ENCODE measurements at places on chromosomes 2 and 18.

GRCh38 chr2:197278799-197279763 lies 31.5 kb downstream of the ANKRD44 start:
- DNase-seq = no peak

DNA sequence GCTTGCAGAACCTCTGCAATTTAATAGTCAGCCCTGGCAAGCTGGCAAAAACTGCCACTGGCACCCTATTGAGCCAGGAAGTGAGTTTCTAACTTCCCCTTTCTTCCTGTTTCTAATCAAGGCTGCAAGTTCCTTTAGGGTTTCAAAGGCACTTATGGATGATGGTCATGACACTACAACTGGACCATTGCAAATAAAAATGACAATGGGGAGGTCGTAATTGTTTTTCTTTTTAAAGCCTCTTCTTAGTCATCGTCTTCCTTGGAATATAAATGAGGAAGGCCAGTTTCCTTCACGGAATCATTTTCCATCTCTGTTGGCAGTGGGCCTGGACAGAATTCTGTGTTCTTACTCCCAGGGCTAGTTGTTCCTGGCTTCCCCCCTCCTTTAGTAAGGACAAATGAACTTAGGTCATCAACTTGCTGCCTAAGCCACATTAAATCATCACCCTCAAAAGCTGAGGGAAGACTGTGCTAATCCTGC lies 35.8 kb downstream of the SH3RF3 start:
- DNase-seq = no peak

- DNase-seq = no peak
These were observed 174.2 kb downstream of the SLC39A10 start for GRCh38 chr2:195830968-195831950.

DNA sequence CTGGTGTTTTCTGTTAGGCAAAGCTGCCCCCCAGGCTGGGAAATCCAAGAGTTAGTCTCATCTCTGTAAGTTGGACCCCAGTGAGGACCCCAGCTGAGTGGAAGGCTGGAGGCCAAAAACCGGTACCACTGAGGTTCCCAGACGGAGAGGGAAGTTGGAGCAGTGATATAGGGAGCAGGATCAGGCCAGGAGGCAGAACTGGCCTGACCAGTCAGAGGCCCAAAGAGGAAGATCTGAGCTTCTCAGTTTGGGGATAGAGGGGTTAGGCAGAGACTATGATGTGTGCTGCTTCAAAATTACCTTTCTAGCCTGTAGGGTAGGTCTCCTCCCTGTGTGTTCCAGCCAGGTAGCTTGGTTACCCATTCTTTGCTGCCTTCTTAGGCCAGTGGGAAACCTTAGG lies 4.6 kb upstream of the RNF181 start:
- no peak for DNase-seq

- no peak for DNase-seq
These were observed 116.6 kb downstream of the PRPF40A start for GRCh38 chr2:152600697-152601096.

GRCh38 chr2:199932312-199932855 lies 21.3 kb downstream of the C2orf69 start:
- no peak for DNase-seq

DNA sequence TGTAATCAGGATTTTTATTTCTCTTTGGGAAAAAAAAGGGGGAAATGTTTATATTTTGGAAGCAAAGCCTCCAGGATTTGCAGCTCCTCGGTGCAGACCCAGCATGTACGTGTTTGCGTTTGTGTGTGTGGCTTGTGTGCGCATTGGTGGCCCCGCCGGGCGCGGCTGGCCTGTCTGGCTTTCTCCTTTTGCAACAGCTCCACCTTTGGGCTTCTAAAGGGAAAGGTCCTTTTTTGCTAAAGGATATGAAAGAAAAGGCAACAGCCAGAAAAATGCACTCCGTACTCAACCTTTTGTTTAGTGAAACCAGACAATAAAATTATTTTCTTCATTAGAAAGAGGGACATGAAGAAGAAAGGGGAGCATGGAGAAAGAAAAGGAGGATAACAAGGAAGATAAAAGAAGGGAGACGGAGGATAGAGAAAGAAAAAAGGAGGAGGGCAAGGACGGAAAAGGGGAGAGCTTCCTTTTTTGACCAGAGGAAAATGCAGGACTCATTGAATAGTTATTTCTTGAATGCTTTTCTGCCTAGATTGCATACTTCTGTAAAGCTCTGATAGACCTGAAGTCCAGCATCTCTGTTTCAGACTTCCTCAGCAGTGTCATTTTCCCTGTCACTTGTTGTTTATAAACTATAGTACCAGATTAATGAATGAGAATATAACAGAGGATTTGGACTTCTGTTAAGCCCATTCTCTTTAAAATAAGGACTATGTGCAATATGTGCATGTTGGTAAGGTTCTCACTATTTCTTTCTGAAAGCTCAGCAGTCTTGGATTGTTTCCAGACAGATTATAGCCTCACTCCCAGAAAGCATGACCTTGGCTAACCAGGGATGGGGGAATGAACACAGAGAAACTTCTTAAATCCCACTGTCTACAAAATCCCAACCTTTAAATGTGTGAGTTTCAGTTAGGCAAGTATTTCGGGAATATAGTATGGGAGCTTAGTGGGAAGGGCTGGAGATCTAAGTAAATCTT lies 563.1 kb upstream of the PIK3C3 start:
- no peak for DNase-seq

- no peak for DNase-seq
These were observed 132.0 kb downstream of the TMEM182 start for GRCh38 chr2:102893870-102894269.

- DNase-seq = no peak
These were observed 579.4 kb upstream of the ID2 start for GRCh38 chr2:8102470-8102869.

DNA sequence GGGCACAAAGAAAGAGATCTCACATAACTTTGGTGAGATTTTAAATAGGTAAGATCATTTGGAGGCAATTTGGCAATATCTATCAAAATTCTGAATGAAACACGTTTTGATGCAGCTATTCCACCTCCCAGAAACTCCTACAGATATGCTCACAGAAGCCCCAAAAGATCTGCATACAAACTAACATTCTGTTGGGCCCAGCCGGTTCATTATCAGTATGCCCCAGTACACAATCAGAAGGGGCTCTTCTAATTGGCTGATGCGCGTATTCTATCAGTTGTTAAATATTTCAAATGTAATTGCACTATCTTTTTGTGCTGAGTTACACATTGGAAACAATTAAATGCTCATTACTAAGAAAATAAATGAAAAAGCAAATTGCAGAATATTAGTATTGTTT lies 7.1 kb upstream of the TGIF1 start:
- DNase-seq = no peak

GRCh38 chr18:71798986-71799673 lies 745.0 kb downstream of the CBLN2 start:
- no peak for DNase-seq

DNA sequence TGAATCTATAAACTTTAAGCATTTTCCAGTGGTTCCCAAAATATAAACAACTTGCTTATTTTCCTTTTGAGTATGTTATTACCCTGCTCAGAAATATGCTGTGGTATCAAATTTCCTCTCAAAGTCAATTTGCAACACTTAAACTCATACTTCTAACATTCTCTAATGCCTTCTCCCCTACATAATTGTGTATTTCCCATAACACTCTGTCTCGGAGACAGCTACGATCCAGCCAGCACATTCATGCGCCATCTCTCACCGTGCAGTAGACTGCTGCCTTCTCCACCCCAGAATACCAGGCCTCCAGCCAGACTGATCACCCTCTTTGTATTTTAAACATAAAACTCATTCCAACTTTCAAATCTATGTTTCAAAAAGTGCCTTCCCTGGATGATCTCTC lies 41.8 kb downstream of the TIMM21 start:
- DNase-seq = no peak

DNA sequence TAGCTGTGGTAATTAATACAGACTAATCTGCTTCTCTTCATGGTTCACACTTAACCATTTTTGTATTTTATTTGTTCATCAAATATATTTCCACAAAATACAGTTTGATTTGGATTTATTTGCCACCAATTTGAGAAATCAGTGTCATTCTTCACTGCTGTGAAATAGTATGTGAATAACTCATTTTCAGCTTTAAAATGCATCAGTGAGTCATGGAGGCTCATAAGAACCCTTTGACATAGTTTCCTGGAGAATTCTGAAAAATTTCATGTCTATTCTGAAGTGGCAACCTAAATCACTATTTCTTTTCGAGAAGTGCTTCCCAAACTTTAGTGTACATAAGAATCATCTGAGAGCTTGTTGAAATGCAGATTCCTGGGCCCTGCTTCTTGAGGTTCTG lies 1026.7 kb upstream of the ACVR2A start:
- DNase-seq = no peak

DNA sequence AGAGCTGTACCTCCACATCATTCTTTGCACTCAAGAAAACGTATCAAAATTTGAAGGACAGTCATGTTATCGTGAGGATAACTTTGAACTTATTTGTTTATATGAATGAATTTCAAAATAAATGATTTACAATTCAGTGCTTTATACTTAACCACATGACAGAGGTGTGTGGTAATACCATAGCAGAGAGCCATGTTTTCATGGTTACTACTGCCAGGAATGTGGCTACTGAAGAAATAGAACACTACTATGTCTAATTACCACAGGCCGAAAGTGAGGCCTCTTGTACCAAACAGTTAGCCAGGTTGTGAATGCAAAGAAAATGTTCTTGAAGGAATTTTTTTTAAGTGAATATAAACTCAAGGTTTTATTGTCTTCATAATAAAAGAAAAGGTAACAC lies 49.2 kb downstream of the AAK1 start:
- DNase-seq = no peak

DNA sequence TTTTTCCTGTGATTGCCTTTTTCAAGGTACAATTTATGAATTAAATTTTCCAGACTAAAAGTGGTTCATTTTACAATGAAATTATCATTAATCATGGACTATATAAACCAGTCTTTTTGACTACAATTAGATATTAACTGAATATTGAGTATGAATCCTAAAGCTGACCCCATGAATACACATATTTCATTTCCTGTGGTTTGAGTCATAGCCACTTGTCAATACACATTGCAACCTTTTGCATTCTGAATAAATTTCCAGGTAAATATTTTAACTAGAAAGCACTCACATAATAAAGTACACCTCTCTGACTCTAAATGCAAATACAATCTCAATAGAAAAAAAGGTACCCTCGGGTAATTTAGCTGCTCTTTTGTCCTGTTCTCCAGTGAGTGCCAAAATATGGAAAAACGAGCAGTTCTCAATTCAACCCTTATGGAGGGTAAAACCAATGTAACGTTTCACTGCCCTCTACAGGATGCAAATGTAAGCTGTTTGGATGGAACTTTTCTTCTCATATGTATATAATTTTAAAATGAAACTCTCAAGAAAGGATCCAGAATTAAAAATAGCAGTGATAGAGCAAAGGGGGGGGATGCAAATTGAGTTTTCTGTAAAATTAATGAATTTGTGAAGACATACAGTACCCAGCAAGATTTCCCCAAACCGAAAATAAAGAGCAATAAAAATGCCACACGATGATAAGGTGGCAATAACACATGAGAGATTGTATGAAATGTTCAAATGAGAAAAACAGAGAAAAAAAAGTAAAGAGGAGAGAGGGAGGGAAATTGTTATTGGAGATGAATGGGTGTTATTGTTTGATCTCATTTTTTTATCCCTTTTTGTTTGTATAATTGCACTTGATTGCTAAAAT lies 1795.7 kb upstream of the PIK3C3 start:
- no peak for DNase-seq

DNA sequence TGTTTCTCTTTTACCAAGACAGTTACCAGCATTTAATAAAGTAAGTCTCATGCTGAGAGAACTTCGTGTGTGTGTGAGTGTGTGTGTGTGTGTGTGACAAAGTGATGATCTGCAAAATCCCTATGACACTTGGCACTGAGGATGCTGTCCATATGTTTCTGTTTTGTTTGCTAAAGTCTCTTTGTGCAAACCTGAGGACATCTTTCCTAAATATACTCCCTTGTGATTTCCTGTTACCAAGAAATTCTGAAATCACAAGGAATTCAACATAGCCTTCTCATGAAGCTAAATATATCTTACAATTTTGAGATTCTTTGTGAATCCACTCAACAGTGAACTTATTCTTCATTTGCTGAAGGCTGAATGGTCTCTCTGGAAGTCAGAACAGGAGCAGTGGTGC lies 1359.7 kb upstream of the NRXN1 start:
- DNase-seq = no peak

DNA sequence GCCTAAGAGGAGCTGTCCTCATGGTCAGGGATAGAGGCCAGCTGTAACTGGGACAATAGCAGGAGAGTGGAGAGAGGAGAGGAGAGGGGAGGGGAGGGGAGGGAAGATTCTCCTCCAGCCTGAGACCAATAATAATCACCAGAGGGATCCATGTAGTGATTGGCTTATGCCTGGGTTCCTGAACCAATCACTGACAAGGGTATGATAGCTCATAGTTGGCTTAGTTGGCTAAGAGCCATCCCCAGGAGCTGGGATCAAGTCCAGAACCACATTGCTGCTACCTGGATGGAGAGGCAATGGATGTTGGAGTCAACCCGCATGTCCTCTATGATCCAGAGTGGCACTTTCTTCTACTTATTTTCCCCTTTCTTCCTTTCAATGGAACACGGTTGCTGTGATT lies 7.7 kb upstream of the ST8SIA5 start:
- DNase-seq = no peak

- no peak for DNase-seq
These were observed 106.8 kb downstream of the SLC39A10 start for GRCh38 chr2:195763866-195764265.

DNA sequence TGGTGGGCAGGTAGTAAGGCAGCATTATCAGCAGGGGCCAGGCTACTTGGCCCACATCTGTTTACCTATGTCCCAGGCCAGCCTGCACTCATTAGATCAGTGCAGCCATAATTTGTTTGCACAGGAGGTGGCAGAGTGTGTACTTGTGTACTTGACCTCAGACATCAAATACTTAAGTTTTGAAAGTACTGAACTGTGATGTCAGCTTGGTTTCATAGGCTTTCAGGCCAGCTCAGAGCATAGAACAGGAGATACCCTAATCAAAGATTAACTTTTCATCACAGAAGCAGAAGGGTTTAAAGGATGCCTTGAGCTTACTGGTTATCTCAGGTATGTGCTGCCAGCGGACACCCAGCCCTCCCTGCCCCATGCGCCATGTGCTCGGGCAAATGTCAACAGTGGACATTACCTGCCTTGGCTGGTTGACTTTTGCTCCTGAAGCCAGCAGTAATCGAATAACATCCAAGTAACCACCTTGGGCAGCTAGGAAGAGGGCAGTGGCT lies 33.2 kb downstream of the ANKRD29 start:
- DNase-seq = no peak

GRCh38 chr2:9057939-9058761 lies 54.7 kb upstream of the MBOAT2 start:
- DNase-seq = no peak

DNA sequence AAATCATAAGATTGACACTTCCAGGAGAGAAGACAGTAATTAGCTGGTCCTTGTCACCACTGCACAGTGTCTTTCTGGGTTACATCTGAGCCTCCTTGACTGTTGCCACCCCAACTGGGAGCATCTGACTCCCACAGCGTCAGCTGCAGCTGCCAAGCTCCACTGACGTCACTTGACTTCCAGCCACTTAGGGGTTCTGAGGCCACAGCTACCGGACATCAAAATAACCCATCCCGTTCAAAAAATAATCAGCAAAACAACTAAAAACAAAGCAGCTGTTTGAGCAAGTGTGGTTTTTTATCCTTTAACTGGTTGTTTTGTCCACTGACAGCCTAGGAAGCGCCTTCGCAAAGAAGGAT lies 206.5 kb upstream of the AGAP1 start:
- no peak for DNase-seq

Measured in CMK (cell line).